ENCODE measurements at places on chromosomes 13 and 19.
A peak's percentile ranks its signal among the peaks of the same experiment; 100 is the strongest.

- no peak for DNase-seq
These were observed 224.2 kb upstream of the STARD13 start for GRCh38 chr13:33509642-33510229.

GRCh38 chr19:6070720-6071485 lies 39.4 kb downstream of the RFX2 start:
- DNase-seq, result no peak

- peak; percentile 54 for DNase-seq
These were observed 13.2 kb upstream of the CREB3L3 start for GRCh38 chr19:4140237-4140711.

DNA sequence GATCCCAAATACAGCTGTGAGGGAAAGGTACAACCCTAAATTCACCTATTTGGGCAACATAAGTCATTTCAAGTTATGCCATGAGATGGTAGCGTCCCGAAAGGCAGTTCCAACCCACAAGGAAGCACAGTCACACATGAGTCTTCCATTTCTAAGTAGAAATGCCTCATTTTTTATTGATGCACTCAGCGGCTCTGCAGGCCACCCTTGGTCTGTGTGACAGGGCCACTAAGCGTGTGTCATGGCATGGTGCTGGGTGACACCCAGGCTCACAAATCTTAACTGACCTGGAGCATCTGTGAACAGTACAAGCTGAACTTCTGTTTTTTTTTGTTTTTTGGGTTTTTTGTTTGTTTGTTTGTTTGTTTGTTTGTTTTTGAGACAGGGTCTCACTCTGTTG lies 15.1 kb downstream of the RAB20 start:
- no peak for DNase-seq

GRCh38 chr13:105948143-105948542 lies 587.3 kb downstream of the EFNB2 start:
- DNase-seq, result no peak

DNA sequence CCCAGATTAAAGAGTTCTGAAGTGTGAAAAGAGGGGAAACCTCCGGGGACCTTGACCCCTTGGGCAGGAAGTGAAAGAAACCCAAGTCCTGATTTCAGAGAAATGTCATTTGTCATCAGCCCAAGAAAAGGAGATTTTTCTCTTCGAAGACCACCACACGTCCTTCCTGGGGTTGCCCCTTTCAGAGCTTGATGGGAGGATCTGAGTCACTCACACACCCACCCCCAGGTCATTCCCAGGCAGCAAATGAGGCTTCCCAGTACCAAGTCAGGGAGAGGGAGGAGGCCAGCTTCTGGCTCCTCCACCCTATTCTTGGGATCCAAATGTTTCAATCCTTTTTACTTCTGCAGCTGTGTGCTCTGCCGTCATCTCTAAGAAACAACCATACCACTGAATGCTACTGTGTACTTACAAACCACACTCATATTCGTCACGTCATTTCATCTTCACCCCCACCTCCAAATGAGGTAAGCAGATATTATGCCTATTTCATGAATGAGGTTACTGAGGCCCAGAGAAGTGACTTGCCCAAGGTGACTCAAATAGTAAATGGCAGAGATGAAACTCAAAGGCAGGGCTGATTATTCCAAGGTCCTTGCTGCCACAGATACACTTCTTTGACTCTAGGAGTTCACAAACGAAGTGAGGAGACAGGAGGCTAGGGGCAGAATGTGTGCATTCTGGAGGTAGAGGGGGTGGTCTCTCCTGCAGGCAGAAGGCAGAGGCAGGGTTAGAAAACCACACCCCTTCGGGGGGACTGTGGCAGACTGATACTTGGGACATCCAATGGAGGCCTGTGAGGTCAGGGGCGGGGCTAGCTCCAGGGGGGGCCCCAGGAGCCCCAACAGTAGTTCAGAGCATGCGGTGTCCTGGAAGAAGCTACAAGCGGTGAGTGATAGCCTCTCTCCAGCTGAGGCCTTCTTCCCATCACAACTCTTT lies 5.0 kb upstream of the KMT2B start:
- no peak for DNase-seq

GRCh38 chr13:33060815-33061214 lies 44.6 kb downstream of the KL start:
- no peak for DNase-seq

DNA sequence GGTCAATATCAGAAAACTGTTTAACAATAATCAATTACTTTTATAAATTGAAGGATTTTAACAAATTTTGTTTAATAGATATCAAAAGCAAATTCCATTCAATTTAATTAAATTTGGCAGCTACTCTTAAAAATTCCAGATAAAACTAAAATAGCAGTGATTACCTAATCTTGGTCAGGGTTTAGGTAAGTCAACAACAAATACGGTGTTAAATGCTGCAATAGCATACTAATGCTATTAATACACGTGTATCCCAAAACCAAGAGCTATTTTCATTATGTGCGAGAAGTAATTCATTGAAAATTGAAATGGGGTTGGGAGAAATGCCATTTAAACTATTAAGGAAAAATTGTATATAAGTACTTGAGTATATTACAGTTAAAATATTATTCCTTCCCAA lies 105.6 kb downstream of the DHRS12 start:
- no peak for DNase-seq

GRCh38 chr19:56393119-56394012 lies at the start of gene ZNF582:
Gene ZNF582, minus strand, starts transcription at chr19:56393534. Its CDS starts 1,782 bp downstream, at chr19:56391752.
- peak; percentile 99 for DNase-seq

DNA sequence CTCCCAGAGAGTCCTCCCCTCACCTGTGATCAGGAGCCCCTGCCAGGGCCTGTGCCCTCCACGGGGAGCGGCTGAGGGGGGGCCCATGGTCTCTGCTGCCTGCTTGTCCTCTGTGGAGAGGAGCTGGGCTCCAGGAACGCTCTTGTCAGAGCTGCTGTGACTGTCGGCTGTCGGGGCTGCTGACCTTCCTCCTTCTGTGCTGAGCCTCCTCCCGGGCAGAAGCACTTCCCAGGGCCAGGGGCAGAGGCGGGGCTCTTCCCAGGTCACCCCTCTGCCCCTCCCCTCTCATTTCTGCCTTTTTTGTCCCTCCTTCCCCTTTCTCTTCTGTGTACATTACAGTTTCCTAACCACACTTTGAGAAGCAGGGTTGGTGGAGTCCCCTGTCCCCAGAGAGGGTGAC lies at the start of gene CEACAM4:
TSS of gene CEACAM4 (minus strand) at position 198 of the 400 bp plus-strand sequence. CDS start at position 87, 111 bp downstream.
- peak; percentile 48 for DNase-seq

GRCh38 chr13:32212421-32212820 lies 102.7 kb downstream of the ZAR1L start:
- no peak for DNase-seq

DNA sequence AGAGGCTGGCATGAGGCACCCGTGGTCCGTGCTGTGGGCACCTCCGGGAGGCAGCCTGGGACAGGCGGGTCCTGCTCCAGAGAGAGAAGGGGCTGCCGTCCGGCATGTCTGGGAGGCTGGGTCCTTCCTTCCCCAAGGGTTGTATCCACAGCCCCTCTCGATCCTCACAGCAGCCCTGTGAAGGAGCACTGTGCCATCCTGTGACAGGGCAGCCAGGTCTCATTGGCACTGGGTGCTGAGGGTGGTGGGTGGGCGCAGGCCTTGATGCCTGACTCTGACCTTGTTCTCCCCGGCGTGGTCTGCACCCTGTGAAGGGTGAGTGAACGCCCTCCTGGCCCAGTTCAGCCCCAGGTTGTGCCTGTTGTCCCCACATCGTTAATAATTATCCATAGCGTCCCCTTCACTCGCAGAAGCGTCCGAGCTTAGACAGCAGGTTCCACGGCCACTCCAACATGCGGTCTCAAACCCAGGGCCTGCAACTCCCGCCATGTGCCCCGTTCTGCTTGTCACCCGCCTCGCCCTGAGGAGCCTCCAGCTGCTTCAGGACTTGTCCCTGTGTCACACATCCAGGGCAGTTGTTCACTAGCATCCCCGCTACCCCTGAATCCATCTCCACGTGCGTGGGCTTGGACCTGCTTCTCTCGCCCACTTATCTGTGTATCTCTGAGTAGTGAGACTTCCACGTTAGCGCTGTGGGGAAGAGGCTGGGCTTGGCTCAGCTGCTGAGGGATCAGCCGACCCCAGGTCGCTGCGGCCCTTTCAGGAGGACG lies 10.6 kb downstream of the ATP11A start:
- DNase-seq, result no peak

GRCh38 chr13:21069561-21070004 lies 8.2 kb upstream of the LATS2 start:
- DNase-seq, result peak; percentile 51

GRCh38 chr13:39468306-39468705 lies 134.7 kb downstream of the LHFPL6 start:
- DNase-seq, result no peak

DNA sequence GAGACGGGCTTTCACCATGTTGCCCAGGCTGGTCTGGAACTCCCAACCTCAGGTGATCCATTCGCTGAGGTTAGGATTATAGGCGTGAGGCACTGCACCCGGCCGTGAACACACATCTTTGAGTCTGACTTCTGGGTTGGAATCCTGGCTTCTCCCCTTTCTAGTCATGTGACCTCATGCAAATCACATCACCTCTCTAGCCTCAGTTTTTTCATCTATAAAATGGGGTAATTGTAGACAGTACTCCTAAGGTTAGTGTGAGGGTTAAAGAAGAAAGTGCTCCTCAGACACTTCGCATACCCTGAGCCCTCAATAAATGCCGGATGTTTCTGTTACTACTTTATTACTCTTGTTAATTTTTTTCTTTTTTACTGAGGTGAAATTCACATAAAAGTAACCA lies 55.4 kb downstream of the KCNC3 start:
- DNase-seq, result no peak

GRCh38 chr13:93309886-93310523 lies 83.4 kb downstream of the GPC6 start:
- DNase-seq, result no peak

- no peak for DNase-seq
These were observed 37.1 kb downstream of the LACC1 start for GRCh38 chr13:43916828-43917227.

GRCh38 chr13:45206340-45206739 lies 5.5 kb upstream of the KCTD4 start:
- no peak for DNase-seq

DNA sequence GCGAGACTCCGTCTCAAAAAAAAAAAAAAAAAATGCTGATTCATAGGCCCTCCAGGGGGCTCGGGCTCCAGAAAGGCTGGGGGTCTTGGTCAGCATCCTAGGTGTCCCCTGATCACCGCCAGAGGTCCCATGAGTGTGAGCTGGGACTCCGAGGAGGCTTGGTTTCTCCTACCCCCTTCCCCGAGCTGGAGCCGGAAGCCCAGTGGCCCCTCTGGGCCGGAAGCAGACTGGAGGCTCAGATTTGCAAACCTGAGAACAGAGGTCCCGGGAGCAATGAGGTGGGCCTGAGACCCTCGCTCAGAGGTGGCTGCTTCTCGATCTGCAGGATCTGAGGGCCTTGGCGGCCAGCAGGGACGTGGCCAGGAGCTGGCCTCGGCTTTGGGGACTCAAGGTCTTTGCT lies 41.5 kb downstream of the EFNA2 start:
- DNase-seq, result no peak

GRCh38 chr13:105144020-105144419 lies 1391.4 kb downstream of the EFNB2 start:
- no peak for DNase-seq

DNA sequence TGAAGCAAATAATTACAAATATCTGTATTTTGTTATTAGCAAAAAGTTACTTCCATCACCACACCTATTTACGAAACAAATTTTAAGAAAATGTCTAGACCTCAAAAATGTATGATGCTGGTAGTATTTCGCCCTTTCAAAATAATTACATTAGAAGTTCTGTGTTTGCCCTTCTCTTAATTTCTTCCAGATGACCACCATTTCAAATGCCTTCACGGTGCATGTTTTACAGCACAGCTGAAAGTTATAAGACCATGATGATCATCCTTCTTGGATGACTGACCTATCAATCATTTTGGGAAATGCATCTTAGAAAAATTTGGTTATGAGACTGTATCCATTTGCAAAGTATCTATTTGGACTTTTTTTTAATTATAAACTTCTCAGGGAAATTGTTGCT lies 390.8 kb downstream of the SLITRK6 start:
- DNase-seq, result no peak

DNA sequence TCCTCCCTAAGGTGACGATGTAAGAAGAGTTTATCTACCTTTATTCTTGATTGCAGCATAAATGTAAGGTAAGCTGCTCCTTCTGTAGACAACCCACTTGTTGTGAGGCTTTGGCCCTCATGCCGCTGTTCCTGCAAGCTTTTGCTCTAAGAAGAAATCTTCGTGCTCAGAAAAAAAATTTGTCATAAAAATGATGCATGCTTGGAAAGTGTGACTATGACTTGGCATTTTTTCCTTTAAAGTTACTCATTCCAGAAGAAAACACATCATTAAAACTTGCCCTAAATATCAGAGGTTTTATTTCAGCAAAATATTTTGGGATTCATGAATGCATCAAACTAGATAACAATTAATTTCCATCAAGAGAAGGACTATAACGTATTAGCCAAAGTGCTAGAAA lies 39.8 kb downstream of the KCTD12 start:
- DNase-seq, result peak; percentile 2

GRCh38 chr19:10454267-10454666 lies 33.9 kb downstream of the PDE4A start:
- DNase-seq, result peak; percentile 34

Measured in common myeloid progenitor, CD34-positive (primary cell).